ENCODE measurements at places on chromosomes 5 and 9.

GRCh38 chr5:170846416-170846815 is 15.4 kb upstream of the RANBP17 start:
- DNase-seq = no peak

- no peak for DNase-seq
These were observed 556.2 kb downstream of the TLE4 start for GRCh38 chr9:80127920-80128319.

DNA sequence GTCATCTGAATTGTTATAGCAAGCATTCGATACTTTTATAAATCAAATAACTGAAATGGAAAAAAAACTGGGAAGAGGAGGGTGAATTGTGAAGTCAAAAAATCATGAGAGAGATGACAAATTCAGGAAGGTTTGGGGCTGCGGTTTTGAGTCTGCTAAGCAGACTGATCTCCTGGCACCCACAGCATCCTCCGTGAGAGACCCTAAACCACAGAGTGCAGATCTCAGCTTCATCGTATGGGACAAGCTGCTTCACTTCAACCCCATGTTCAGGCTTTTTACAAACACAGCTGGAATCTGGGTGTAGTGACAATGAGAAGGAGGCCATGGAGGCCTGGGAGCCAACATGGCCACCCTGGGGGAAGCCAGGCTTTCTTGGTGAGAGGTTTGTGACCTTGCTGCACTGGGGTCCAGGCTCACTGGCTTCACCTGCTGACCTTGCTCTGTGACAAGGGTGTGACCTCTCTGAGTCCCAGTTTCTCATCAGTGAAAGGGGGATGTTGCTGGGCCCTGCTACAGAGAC is 19.4 kb downstream of the USP20 start:
- DNase-seq = no peak

DNA sequence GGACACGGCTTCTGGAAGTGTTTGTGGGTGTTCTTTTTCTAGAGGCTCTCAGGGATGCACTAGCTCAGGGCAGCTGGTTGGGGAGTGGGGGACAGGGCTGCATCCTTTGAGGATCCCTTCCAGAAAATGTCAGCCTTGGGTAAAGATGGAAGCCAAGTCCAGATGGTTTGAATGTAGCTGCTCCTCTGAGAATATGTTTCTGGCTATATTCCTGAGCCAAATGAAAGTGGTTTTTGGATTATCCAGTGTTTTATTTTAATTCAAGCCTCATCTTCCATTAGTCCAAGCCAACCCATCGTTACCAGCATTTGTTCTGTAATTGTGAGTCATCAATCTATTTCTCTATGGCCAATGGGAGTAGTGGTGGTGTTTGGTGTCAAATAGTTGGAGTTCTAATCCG is 70.4 kb downstream of the SPRY4 start:
- DNase-seq = no peak

GRCh38 chr9:113600871-113601614 is 137.5 kb downstream of the RGS3 start:
- peak; percentile 12 for DNase-seq

DNA sequence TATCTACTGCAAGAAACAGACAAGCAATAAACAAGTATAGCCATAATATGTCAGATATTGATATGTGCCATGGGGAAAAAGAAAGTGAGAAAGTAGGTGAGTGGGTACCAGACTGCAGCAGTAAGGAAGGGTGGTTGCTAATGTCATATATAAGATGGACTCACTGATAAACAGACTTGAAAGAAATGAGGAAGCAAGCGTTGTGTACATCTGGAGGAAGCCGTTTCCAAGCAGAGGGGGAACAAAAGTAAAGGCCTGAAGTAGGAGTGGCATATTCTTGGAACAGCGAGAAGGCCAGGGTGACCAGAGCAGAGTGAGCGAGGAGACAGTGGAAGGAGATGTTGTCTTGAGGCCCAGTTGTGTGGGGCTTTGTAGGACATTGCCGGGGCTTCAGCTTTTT is 142.2 kb upstream of the MAP3K1 start:
- DNase-seq = no peak

DNA sequence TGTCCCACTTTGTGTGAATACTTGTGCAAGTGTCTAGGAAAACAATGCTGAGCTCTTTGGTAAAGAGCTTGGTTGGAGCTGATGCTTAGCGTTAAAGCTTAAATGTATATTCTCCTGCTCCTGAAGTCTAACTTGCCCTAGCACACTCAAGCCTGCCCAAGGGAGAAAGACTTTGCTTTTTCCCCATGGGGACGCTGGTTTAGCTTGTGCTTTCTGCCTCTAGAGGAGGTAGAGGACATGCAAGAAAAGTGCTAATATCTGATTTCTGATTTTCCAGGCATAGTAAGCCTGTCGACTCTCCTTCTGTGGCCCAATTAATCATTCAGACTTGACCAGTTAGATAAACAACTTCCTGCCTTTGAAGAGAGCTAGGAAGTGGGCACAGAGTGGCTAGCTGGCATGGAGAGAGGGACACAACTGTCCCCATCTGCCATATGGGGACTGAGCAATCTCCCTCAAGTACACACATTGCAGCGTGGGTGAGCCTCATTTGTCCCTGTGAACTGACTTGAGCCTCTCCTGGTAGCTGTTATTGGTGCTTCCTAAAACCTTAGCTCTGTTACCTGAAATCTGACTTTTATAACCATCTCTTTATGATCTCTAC is 348.4 kb downstream of the BRINP1 start:
- DNase-seq = no peak

- no peak for DNase-seq
These were observed 1.6 kb downstream of the CEMIP2 start for GRCh38 chr9:71766663-71767062.

DNA sequence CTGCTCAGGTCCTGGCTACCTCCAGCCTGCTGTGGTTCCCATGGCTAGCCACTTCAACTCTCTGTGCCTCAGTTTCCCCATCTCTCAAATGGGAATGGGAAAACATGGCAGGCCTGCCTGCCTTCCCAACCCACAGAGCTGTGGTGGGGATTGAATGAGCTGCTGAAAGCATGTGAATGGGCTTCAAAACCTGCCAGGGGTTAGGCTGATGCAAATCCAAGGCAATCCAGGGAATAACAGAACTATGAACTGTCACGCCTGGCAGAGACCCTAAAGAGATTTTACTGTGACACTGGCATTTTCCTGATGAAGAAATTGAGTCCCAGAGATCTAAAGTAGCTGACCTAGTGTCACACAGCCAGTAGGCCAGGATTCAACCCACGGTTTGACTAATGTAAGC is 29.9 kb upstream of the TCF7 start:
- no peak for DNase-seq

GRCh38 chr5:63101870-63102269 is 523.3 kb downstream of the LRRC70 start:
- no peak for DNase-seq

- DNase-seq = no peak
These were observed 218.2 kb downstream of the ARHGEF28 start for GRCh38 chr5:73844165-73844564.

GRCh38 chr9:95305770-95306492 is 11.6 kb downstream of the FANCC start:
- DNase-seq = no peak

- DNase-seq = no peak
These were observed 32.3 kb upstream of the KIF2A start for GRCh38 chr5:62273687-62274086.

DNA sequence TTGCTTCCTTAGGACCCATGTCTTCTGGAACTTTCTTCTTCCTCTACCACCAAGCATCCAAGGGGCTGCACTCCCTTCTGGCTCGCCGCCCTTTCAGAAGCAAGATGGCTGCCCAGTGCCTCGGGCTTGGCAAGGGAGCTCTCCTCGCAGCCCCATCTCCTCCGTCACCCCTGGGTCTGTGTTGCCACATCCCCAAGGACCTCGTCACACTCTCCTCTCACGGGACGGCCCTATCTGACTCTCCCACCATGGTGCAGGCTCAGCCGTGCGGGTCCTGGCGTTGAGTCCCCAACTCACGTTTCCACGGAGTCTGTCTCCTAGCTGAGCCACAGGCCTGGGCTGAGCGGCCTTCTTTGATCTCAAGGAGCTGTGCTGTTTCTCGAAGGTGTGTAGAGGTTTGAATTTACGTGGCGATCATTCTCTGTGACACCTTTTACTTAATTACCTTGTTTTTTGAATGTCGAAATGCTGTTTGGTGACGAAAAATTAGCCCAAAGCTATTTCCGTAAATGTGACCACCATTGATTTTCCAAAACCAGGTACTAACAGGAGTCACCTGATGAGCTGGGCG is 15.0 kb upstream of the SCGB3A1 start:
- no peak for DNase-seq

DNA sequence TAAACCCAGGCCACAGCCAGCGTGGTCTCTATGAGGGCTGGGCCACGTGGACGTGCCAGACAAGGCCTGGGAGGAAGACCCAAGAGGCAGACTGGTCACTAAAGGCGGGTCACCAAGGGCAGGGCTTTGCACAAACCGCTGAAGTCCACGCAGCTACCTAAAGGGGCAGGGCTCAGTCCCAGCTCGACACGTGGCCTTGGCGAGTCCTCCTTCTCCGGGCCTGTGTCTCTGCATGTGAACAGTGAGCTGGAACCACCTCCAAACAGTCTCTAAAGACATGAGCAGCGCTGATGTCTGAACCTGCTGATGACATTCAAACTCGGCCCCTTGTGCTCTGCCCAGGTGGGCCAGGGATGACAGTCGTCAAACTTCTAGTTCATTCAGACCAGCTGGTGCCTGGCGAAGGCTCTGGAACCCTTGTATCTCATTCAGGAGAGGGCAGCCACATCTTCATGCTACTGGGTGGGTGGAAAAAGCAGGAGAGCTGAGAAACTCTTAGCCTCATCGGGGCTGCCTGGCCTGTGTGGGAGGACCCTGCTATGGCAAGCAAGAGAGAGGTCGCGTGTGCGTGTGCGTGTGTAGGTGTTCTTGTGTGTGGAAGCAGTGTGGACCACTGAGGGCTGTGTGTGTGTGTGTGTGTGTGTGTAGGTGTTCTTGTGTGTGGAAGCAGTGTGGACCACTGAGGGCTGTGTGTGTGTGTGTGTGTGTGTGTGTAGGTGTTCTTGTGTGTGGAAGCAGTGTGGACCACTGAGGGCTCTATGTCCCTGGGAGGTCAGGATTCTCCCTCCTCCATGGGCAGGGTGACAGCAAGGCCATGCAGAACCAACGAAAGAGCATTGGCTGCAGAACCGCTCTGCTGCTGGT is 14.1 kb upstream of the SLC25A51 start:
- DNase-seq = no peak

GRCh38 chr9:126470241-126470993 is 143.3 kb upstream of the LMX1B start:
- DNase-seq = no peak

DNA sequence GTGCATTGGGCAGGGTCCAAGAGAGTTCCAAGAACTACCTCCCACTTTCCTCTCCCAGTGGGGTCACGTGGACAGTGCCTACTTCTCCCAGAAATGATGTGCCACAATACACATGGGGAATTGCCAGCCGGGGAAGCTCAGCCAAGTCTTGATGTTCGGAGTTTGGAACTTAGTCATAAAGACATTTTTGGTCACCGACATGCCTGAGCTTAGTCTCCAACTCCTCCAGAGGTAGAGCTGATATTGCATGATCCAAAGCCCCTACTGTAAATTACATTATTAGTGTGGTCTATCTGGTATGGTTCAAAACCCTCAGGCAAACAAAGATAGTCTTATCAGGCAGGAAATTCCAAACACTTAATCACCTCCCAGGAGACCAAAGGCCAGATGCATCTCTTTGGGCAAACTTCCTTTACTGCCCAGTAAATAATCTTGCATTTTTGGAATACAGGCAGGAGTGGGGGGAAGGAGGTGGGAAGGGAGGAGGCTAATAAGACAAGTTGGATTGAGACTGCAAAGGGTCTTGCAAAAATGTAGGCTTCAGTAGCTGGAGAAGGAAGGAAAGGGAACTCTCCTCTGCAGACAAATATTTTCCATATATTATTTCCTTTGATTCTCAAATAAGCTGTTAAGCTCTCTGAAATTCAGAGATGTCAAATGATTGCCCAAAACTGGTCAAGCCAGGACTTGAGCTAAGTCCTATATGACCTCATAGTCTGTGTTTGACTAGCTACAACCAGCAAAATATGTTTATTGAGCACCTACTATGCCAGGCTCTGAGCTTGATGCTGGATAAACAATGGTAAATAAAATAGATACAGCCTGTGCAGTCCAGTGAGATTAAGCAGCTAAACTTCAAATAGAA is 99.4 kb downstream of the DRD1 start:
- no peak for DNase-seq

- DNase-seq = no peak
These were observed 370.7 kb downstream of the ZSWIM6 start for GRCh38 chr5:61702784-61703183.

DNA sequence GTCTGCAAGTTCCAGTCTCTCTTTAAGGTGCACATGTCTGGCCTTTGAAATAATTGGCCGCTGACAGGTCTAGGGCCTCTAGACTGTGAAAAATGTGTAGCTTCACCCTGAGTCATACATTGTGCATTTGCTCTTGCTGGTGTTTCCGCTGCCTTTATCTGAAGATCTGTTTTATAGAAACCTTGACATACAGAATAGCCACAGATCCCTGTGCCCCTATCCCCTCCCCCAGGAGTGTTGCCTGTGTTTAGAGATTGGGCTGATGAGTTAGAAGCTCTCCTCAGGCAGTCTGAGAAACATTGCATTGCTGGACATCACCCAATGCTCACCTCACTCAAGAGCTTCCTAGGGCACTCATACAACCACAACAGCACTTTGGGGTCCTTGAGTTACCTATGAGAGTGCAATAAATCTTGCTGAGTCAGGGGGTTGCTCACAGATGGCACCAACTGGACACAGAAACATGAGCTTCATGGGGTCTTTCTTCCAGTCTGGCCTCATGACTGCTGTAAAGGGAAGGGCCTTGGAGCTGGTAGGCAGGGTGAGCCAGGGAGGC is 3.8 kb upstream of the ZNF782 start:
- no peak for DNase-seq

- no peak for DNase-seq
These were observed 1.8 kb downstream of the CCNH start for GRCh38 chr5:87410931-87411330.

GRCh38 chr5:180299526-180299925 is 7.6 kb upstream of the MAPK9 start:
- no peak for DNase-seq

GRCh38 chr9:35859310-35859989 is 10.8 kb downstream of the OR13J1 start:
- no peak for DNase-seq

- no peak for DNase-seq
These were observed 72.6 kb downstream of the MVB12B start for GRCh38 chr9:126399251-126399650.

GRCh38 chr5:158594595-158595242 is 505.0 kb downstream of the EBF1 start:
- no peak for DNase-seq

DNA sequence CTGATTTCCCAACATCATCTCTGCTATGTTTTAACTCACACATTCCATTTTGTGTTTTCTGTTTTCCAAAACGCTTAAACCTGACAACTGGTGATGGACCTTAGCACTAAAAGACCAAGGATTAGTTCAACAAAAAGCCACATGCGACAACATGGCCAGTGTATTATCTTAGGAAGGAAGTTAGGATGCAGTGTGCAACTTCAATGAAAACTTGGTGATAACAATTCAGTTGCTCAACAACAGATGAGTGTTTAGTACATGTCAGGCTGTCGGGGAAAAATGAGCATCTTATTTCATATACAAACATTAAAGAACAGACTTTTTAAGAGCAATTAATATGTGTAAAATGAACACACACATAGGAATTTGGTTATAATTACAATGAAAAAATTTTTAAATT is 780.0 kb downstream of the SEMA5A start:
- DNase-seq = no peak

Measured in mucosa of descending colon (tissue), 3 donors.